ENCODE measurements at places on chromosomes 3 and 15.

DNA sequence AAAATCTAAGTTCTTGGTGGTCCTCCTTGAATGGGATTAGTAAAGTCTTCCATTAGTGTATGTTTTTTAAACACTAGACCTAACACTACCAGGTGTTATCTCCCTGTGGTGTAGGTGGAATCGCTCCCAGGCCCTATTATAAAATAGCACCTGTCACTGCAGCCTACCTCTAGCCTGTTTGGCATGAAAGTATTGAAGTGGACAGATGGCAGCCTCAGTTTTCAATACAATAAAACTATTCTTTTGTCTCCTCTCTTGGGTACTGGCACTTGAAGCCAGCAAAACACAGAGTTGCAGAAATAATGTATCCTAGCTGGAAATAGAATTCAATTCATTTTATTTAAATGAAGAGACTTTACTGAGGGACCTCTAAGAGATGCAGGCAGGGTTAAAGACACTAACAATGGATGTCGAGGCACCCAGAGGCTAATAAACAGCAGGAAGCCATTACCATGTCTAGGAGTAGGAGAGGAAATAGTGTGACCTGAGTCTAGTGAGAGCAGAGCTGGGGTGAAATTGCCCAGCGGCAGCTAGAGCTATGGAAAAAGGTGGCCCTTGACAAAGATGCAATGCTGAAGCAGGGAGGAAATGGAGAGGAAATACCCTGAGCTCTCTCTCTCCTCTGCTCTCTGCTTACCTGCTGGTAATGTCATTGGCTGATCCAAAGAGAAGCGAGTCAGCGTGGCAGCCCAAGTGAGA lies 49.1 kb upstream of the TMEM158 start:
- DNase-seq: no peak

- DNase-seq: no peak
Observed at GRCh38 chr15:41861736-41862356, 23.2 kb downstream of the PLA2G4B start.

GRCh38 chr3:95751509-95751908 lies 1062.9 kb upstream of the EPHA6 start:
- no peak for DNase-seq

DNA sequence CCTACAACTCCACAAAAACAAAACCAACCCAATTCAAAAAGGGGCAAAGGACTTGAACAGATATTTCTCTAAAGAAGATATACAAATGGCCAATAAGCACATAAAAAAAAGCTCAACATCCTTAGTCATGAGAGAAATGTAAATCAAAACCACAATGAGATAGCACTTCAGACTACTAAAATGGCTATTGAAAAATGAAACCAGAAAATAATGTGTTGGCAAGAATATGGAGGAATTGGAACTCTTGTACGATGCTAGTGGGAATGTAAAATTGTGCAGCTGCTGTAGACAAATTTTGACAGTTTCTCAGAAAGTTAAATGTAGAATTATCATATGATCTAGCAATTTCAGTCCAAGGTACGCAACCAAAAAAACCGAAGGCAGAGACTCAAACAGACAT lies 29.0 kb downstream of the KY start:
- DNase-seq: no peak

DNA sequence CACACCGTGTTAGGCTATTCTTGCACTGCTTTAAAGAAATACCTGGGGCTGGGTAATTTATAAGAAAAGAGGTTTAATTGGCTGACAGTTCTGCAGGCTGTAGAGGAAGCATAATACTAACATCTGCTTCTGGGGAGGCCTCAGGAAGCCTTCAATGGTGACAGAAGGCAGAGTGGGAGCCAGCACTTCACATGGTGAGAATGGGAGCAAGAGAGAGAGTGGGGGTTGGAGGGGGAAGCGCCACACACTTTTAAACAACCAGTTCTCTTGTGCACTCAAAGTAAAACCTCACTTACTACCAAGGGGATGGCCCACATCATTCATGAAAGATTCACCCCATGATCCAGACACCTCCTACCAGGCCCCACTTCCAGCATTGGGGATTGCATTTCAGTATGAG lies 181.1 kb downstream of the APBA2 start:
- no peak for DNase-seq

DNA sequence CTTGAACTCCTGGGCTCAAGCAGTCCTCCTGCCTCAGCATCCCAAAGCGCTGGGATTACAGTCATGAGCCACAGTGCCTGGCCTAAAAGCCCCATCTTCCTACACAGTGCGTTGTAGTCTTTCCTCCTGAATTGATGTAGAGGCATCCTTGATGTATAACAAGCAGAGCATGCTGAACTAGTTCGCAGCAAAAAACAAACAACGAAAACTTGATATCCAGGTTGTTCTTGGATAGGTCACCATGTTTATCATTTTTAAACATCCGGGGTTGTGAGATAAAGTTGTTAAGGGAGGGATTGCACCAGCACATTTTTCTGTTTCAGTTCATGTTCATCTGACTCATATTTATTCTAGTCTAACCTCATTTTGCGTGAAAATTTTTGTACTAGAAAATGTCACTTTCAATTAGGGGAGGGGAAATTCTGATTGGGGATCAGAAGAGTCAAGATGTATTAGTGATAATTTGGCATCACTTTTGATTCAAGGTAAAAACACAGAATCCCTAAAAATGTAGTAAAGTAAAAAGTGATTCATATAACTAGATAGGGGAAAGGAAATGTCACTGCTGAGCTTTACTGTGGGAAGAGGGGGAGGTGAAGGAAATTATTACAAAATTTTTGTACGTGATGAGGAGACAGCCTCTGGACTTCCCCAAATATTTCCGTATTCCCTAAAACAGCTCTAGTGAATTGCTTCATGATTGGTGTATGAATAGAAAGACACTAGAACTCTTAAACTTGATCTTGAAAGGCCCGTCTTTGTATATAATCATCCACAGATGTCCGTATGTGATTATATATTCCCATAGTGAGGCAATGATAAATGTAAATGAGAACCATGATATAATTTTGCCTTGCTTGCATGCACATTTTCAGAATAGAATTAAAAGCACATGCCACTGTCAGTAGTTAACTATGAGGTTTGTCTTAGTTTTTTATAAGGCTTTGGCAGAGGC lies 22.9 kb downstream of the RAB8B start:
- no peak for DNase-seq

- DNase-seq: no peak
Observed at GRCh38 chr3:134441321-134441720, 44.5 kb downstream of the ANAPC13 start.

DNA sequence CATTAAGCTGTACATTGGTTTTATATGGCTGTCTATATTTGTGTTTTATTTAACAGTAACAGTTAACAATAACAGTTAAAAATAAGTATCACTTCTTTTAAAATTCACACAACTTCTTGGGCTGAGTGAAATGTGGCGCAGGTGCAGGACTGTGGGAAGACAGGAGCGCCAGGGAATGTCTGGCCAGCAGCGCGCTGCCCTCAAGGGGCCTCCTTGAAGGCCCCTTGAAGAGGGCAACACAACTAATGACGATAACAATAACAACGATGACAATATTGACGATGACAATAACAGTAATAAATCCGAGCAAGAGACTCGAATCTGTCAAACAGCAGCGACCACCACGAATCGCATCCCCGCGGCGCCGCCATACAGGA lies 411 bp upstream of the PPP2R3A start:
- DNase-seq: no peak

DNA sequence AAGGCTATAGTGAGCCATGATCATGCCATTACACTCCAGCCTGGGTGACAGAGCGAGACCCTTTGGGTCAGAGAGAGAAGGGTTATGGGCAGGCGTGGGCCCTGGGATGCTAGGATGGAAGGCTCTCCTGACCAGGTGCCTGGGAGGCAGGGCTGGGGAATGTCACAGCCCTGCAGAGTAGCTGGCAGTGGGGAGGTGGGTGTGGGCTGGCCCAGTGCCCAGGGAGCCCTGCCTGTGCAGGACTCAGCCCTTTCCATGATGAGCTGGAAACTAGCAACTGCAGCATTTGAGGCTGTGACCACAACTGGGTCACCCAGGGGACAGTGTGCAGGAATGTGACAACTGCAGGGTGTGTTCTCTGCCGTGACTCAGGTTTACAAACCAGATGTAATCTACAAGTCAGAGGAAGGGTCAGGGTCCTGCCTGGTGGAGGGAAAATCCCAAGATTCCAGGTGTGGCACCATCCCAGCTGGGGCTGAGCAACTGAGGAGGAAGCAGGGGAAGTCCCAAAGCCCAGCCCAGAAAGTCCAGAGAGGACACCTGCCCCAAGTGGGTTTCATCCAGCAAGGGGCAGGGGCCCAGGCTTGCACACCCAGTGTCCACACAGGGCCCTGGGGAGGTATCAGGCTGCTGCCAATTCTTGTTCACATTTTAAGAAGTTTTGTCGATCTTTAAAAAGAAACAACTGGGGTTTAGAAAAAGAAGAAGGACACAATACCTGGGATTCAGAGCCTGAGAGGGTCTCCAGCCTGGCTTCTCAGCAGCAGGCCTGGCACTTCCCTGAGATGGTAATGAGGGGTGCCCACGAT lies 45.5 kb downstream of the SLC28A1 start:
- DNase-seq: peak; percentile 32

- no peak for DNase-seq
Observed at GRCh38 chr3:160196511-160197104, 28.6 kb upstream of the C3orf80 start.

DNA sequence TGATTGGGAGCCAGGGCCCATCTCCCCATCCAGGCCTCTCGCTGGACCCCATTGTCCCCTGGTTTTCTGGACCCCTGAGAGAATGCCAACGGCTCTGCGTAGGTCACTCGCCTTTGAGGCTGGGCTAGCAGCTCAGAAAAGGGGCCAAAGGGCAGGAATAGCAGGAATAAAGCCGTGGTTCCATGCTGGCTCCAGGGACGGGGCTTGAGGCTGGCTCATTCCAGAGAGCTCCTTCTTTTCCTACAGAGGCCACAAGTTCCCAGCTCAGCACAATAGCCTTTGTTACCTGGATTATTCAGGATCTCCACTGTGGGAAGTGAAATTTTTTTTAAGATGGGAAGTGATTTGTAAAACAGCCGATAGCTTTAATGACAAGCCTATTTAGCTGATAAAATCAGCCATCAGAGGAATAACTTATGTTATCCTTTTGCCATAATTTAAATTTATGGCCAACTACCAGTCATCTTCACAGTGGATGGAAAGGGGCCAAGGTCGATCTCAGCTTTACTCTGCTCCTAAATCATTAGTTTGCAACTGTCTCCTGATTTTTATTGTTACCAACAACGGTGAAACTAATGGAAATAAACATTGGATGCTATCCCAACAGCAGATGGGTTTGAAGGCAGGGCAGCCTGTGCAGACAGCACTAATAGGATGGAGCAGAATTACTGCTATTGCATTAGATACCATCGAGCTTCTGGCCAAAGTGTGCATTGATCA lies 124.3 kb downstream of the TMEM266 start:
- no peak for DNase-seq

- no peak for DNase-seq
Observed at GRCh38 chr15:38560456-38560926, 4.1 kb downstream of the RASGRP1 start.

DNA sequence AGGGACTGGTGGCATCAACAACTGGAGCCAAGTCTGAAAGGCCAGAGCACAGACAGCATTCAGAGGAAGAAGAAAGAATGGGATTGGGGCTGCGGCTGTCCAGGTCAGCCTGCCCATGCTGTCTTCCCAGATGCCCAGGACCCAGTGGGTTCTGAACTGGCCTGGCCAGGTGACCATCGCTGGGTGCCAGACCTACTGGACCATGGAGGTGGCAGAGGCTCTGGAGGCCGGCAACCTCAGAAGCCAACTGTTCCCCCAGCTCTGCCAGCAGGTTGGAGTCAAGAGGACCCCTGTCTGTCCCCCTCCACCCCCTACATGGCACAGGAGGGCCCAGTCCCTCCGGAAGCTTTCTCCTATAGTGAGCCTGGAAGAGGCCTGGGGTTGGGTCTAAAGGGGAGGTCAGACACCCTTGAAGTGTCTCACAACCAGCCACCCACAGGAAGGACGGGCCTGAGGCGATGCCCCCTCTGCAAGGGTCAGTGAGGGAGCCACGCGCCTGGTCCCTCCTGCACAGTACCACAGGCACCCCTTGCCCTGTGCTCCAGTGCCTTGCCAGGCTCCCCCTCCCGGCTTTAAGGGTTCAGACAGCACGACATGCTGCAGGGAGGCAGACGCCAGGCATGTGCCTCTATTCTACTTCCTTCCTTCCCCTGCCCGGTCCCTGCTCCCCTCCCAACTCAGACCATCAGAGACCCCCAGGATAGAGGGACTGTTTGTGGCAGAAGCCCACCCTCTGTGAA lies 43.2 kb downstream of the DNAH1 start:
- DNase-seq: no peak

GRCh38 chr3:58521336-58521670 lies 15.7 kb downstream of the ACOX2 start:
- no peak for DNase-seq

DNA sequence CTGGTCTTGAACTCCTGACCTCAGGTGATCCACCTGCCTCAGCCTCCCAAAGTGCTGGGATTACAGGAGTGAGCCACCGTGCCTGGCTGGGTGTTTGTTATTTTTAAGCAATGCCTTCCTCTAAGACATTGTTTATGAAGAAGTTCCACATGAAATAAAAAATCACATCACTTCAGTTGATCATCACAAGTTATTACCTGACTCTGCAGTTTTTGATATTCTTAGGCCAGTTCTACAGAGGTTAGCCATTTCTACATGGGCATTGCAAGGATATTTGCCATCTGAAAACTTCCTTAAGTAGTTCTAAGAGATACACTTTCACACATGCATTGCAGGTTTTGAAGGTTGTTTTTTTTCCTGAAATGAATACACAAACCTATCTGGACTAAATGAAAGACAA lies 82.1 kb downstream of the PYDC2 start:
- DNase-seq: no peak

GRCh38 chr3:39601241-39601640 lies 133.8 kb downstream of the MOBP start:
- DNase-seq: no peak

DNA sequence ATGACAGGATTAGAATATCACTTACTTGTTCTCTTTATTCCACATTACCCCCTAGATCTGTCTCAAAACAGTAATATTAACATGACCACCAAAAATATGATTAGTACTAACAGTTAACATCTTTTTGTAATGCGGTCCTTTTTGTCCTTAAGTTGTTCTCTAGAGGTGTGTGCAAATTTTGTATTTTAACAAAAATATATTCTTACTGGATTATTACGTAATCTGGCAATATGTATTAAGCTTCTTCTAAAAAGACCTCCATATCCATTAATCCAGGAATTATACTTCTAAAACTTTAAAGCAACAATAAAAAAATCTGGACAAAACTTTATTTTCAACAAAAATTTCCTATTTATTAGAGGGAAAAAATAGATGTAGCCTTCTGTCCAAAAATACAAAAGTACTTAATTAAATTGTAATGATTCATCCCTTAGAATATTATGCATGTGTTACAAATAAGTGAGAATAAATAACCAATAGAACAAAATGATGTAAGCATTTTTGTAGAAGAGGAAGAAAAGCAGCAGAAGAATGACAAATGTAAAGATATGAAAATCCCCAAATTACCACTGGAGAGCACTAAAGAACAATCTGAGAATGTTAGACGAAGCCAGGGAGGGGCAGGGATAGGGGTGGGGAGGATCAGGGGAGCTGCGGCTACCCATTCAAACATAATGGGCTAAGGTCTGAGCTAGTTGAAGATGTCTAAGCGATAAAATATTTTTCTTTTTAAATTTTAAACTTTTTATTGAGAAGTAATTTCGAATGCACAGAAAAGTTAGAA lies 945.6 kb downstream of the MCTP2 start:
- no peak for DNase-seq

- no peak for DNase-seq
Observed at GRCh38 chr3:171417813-171418212, 42.4 kb downstream of the TNIK start.
